ENCODE measurements at places on chromosomes 1 and 21.

GRCh38 chr1:83571536-83571935, 427.4 kb downstream of the TTLL7 start:
- no peak for DNase-seq

- no peak for DNase-seq
Observed at GRCh38 chr1:202708456-202709275, 1.6 kb downstream of the SYT2 start.

- DNase-seq = no peak
Observed at GRCh38 chr1:9317591-9318417, 25.1 kb downstream of the SPSB1 start.

GRCh38 chr1:23911921-23912320, 1.2 kb downstream of the CNR2 start:
- DNase-seq = no peak

GRCh38 chr1:197984289-197984688, 67.1 kb downstream of the LHX9 start:
- no peak for DNase-seq

- DNase-seq = no peak
Observed at GRCh38 chr1:14850563-14850962, 252.1 kb downstream of the KAZN start.

DNA sequence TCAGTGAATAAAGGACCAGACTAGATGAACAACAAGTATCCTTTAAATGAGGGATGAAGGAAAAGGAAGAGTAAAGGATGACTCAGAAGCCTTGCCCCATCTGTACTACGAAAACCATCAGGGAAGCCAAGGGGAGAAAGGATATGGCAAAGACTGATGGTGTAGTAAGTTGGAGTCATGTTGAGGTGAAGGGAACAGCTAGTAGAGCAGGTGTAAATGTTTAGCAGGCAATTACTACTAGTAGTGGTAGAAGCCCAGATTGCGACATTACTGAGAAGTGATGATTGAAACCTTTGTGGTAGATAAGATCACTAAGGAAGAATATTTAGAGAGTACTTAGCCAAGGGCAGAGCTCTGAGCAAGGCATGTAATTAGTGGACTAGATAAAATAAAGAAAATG, 84.0 kb downstream of the PHTF1 start:
- no peak for DNase-seq

DNA sequence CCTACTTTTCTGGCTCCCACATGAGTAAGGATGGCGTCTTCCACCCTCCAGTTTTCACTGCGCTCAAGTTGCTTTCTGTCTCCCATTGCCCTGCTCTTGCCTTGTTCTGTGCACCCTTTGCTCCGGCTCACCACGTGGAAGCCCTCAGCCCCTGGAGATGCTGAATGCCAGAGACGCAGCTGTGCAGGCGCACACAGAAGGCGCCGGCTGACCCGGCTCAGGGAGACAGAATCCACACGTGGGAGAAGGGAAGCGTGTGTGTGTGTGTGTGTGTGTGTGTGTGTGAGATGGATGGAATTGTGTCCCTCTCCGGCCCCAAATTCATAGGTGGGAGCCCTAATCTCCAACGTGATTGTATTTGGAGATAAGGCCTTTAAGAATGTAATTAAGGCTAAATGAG, 118.2 kb upstream of the ERRFI1 start:
- DNase-seq = no peak

DNA sequence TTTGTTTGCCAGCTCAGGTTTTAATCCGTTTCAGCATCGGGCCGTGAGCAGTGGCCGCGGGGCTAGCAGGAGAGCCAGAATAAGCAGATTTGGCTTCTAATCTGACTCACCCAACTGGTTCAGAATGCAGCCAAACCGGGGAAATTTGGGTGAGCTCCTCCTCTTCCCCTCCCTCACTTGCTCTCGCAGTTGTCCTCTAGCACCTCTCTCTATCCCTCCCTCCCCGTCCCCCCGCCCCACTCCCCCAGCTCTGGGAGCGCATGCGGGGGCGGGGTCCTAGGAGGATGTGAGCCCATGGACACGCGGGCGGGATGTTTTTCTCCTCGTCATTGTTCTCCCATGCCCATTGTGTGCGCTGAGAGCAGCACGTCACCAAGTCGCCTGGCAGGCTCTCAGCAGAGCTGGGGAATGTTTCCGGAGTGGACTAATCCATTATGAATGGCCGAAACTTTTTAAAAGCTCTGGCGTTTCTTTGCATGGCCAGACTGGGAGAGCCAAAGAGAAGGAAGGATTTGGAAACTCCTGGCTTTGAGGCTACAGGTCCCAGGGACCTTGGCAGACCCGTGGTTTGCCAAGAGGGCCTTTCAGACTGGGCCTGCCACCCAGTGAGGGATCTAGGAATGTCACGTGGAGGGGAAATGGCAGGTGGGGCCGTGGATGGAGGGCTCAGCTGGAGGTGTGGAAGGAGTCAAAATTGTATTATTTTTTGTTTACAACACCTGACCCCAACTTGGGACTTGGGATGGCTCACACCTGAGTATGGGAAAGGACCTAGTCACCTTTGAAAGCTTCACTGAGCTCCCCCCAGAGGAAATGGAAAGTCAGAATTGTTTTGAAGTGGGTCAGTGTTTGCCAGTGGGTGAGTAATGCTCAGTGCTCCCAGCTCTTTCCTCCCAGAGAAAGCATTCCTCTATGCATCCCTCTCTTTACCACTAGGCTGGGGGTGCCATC, 39.2 kb downstream of the CDK18 start:
- DNase-seq = no peak

DNA sequence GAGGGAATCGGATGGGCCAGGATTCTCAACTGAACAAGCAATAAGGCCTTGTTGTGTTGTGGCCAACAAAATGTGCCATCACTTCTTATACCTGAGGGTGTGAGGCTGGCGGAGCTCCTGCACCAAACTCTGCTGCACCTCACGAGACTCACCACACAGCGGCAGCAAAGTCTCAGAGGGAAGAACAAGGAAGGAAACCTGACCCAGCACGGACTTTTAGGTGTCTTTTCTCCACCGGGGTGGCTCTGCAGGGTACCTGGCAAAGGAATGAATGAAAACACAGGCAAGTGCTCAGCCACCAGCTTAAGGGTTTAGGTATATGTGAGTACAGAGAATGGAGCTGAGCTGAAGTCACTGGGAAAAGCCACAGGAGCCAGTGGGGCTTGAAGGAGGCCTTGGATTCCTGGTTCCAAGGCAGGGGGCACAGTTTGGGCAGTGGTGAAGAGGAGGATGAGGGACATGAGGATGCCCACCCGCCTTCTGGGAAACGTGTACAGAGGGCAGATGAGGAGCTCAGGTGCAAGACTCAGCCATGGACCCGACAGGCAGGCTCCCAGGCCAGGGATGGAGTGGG, 31.1 kb upstream of the HSD3B1 start:
- no peak for DNase-seq

DNA sequence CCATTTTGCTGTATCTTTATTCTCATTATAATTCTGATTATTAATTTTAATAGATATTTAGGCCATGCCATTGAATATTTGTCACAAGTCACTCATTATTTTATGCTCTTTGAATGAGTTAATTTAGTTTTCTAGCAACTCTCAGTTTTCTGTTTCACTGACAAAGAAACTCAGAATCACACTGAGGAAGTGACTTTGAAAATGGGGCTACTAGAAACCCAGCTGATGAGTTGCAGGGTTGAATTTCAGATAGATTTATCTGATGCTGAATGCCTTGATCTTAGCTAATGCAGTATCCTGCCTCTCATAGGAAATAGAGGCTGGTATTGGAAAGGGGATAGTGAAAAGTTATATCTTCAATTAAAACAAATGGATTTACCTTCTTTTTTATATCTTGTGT, 67.4 kb upstream of the PLA2G4A start:
- DNase-seq = no peak

GRCh38 chr1:116923421-116923820, 13.7 kb downstream of the PTGFRN start:
- no peak for DNase-seq

- no peak for DNase-seq
Observed at GRCh38 chr1:56910441-56910985, 55.3 kb downstream of the C8B start.

DNA sequence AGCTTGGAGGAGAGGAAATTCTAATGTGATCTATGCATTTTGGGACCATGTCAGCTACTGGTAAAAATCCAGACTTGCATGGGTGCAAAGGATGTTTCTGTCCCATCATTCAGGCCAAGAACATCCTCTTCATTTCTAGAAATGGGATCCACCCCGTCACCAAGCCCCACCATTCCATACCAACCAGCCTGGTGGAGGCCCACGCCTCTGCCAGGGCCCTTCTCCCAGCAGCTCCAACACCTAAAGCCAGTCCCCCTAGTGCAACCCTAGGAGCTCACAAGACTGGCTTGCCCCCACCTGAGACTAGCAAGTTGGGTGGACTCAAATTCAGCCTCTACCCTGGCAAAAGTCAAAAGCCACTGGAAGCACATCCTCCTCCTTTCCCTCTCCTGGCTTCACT, 1.9 kb downstream of the ARHGEF11 start:
- no peak for DNase-seq

DNA sequence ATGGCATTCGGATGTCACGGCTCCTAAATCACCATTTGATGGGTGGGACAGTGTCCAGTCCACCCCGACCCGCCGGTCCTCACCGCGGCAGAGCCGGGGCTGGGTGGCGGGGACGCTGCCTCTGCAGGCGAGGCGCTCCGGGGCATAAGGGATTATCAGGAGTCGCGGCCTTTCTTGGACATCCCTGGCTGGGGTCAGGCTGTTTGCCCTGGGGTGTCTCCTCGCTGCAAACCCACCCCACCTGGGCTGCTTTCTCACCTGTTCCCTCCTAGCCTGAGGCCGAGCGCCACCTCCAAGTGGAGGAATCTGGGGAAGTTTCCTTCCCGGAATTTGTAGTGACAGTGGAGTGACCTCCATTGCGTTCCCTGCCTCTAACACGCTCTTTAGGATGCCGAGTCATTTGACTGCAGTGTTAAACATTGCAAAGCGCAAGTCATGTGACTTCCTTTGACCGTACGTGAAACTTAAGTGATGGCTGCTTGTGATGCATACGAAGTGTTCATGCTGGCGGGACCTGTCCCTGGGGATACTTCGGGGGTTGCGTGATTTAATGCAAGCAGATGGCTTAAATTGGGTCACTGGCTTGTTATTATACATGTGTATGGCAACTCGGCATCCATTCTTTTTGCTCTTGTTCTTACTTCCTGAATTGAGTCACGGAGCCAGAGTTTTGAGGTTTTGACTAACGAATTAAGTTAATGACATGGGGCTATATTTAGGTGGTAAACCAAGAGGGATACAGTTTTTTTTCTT, 536 bp downstream of the LGALS8 start:
- peak; percentile 27 for DNase-seq

- DNase-seq = no peak
Observed at GRCh38 chr1:181743878-181744312, 260.6 kb downstream of the CACNA1E start.

GRCh38 chr1:2541619-2542245, 11.7 kb upstream of the HES5 start:
- no peak for DNase-seq

DNA sequence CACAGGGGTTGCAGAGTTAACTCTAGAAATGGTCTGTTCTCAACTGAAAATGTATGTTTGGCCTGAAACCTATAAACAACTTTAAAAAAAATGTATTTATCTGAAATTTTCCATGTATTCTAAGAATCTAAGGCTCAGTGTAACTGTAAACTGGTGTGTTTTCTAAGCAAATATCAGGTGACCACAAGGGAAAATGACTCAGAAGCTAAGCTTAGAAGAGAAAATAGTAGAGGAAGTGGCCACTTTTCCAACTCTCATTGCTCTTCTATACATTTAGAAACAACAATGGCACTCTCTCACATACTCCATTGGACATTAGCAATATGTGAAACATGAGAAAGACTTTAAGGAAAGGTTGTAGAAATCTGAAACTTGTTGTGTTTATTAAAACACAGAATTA, 7.5 kb downstream of the TNFSF18 start:
- DNase-seq = no peak

DNA sequence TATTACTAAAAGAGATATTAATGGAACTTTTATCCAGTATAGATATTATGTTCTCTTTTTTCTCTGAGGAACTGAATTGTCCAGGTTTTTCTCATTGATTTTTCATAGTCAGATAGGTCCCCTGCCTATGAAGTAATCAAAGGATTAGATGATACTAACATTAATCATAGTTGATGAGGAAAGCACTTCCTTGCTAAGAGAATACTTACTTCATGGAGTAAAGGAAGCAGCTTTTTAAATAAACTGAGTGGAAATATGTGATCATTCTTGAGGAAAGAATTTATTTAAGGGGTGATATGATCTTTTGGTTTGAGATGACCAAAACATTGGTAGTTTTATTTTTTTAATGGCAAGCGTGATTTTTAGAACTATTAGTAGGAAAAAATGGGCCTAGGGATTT, 58.9 kb downstream of the SWT1 start:
- no peak for DNase-seq

GRCh38 chr1:109983380-109984189, 980 bp upstream of the AHCYL1 start:
- no peak for DNase-seq

- DNase-seq = no peak
Observed at GRCh38 chr1:177925006-177925405, 44.9 kb downstream of the SEC16B start.

GRCh38 chr1:10620776-10621175, 146.0 kb downstream of the PEX14 start:
- DNase-seq = no peak
